ENCODE measurements at places on chromosomes 13 and 19.

DNA sequence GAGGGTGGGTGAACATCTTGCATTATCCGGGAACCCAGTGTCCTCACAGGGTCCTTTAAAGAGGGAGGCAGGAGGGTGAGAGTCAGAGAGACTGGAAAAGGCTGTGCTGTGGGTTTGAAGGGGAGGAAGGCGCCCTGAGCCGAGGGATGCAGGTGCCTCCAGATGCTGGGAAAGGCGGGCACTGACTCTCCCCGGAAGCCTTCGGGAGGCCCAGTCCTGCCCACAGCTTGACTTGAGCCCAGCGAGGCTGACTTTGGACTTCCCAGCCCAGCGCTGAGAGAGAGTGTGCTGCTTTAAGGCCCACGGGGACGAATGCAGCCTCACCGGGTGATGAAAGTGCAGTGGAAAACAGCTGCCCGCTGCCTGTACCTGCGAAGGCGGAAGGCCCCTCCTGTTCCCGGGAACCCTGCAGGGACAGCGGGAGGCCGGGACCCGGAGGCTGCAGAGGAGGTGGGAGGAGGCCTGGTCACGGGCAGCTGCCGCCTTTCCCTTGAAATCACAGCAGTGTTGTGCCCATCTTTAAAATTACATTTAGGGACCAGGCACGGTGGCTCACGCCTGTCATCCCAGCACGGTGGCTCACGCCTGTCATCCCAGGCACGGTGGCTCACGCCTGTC is 16.1 kb downstream of the REXO1 start:
- DNase-seq, result no peak

DNA sequence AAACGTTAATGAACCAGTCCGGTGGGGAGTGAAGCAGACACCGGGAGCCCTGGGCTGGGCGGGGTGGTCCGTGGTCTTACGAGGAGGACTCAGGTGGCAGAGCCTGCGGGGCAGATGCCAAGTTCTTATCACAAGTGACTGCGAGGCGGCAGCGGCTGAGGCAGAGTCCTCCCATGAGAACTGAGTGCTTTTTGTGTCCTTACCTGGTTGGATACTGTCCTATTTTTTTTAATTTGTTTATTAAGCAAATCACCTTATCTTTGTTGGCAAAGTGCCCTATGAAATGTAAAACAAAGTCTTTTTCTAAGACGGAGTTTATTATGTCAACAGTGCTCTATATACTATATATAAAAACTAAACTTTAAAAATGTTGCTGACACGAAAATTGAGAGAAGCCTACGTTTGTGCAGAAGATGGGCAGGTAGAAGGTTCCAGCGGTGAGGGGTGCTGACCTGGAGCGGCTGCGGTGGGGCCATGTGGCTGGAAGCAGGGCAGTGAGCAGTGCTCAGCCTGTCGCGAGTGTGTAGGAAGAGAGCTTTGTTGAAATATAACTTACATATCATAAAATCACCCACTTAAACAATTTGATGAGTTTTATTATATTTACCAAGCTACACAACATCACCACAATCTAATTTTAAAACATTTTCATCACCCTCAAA is 82.2 kb downstream of the ATP11A start:
- peak; percentile 59 for DNase-seq

GRCh38 chr13:37492075-37492474 is 106.5 kb downstream of the POSTN start:
- no peak for DNase-seq

- DNase-seq, result no peak
Observed at GRCh38 chr13:95181586-95181985, 119.7 kb downstream of the ABCC4 start.

DNA sequence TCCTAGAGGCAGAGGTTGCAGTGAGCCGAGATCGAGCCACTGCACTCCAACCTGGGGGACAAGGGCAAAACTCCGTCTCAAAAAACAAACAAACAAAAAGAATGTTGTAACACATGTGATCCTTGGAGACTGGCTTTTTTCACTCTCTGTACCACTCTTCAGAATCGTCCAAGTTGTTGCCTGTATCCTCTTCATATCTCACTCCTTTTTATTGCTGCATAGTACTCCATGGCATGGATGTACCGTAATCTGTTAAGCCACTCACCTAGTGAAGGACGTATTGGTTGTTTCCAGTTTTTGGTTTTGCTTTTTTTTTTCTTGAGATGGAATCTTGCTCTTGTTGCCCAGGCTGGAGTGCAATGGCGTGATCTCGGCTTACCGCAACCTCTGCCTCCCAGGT is 7.0 kb upstream of the CD22 start:
- no peak for DNase-seq

DNA sequence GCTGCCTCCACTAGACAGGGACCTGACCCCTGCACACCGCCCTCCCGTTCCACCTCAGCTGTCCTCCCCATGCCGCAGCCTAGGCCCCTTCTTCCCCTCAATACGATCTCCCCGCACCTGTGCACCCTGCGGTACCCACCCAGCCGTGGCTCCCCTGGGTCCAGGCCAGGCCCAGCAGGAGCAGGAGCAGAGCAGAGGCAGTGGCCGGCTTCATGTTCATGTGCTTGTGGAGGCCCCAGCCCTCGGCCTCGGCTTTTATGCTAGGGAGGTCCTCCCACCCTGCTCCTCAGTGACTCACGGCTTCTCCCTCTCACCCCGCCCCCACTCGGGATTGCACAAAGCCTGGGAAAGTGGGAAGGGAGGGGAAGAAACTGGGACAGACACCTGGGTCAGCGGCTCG is 11.4 kb upstream of the KRTDAP start:
- DNase-seq, result no peak

- no peak for DNase-seq
Observed at GRCh38 chr13:39362652-39363381, 240.2 kb downstream of the LHFPL6 start.

All from mucosa of gallbladder (tissue), 1 donor.